ENCODE measurements at places on chromosomes 6 and 20.

DNA sequence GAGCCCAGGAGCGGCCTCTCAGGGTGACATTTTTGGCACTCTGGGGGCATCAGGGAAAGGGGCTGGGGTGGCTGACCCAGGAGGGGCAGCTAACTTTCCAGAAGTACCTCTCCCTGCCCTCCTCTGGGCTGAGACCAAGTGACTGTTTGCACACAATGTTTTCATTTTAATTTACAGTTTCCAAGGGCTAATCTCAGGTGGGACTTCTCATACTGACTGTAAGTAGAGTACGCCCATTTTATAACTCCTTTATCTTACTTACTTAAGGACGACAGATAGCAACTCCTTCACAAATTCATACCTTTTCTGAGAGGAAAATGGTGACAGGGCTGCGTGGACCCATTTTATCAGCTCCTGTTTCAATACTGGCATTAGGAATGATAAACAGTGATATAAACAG lies 172.9 kb upstream of the EXOC2 start:
- H3K36me3 ChIP-seq = no peaks in the 10 kb centered on the region
- H3K27ac ChIP-seq = no peak overlapping the region
- H3K4me3 ChIP-seq = no peak overlapping the region
- DNase-seq = no peak
- H3K27me3 ChIP-seq = peaks cover 65% of the 10 kb centered on the region

GRCh38 chr20:59120491-59120890 lies 43.1 kb upstream of the ZNF831 start:
- H3K36me3 ChIP-seq = peaks cover 27% of the 10 kb centered on the region
- H3K27me3 ChIP-seq = no peaks in the 10 kb centered on the region
- H3K4me1 ChIP-seq = peaks cover 60% of the 10 kb centered on the region

GRCh38 chr6:167796192-167796981 lies 30.3 kb upstream of the AFDN start:
- H3K4me3 ChIP-seq = no peak overlapping the region
- H3K4me1 ChIP-seq = no peaks in the 10 kb centered on the region
- H3K36me3 ChIP-seq = no peaks in the 10 kb centered on the region
- H3K27ac ChIP-seq = no peak overlapping the region

GRCh38 chr6:14459315-14459714 lies 341.7 kb downstream of the CD83 start:
- peaks cover 9% of the 10 kb centered on the region for H3K27me3 ChIP-seq
- no peaks in the 10 kb centered on the region for H3K36me3 ChIP-seq
- H3K4me3 ChIP-seq = no peak overlapping the region
- no peak overlapping the region for H3K27ac ChIP-seq
- peaks cover 9% of the 10 kb centered on the region for H3K4me1 ChIP-seq

DNA sequence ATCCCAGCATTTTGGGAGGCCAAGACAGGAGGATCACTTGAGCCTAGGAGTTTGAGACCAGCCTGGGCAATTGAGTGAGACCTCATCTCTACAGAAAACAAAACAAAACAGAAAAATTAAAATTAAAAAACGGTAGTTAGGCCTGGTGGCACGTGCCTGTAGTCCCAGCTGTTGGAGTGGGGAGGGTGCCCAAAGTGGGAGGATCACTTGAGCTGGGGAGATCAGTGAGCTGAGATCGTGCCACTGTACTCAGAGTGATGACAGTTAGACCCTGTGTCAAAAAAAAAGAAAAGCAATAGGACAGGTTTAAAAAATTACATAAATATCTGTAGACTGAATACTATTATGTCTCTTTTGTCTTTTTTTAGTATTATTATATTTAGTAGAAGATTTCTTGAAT lies 64.3 kb downstream of the ITCH start:
- no peak overlapping the region for H3K4me3 ChIP-seq
- H3K36me3 ChIP-seq = peaks cover 59% of the 10 kb centered on the region
- H3K27me3 ChIP-seq = no peaks in the 10 kb centered on the region
- no peak for DNase-seq
- H3K27ac ChIP-seq = peak overlapping the region; percentile 8

GRCh38 chr6:26031151-26031594 lies 56.1 kb upstream of the HFE start:
- H3K4me1 ChIP-seq = peaks cover 38% of the 10 kb centered on the region
- DNase-seq = no peak
- peak overlapping the region; percentile 93 for H3K4me3 ChIP-seq
- peak overlapping the region; percentile 95 for H3K27ac ChIP-seq
- no peaks in the 10 kb centered on the region for H3K27me3 ChIP-seq

DNA sequence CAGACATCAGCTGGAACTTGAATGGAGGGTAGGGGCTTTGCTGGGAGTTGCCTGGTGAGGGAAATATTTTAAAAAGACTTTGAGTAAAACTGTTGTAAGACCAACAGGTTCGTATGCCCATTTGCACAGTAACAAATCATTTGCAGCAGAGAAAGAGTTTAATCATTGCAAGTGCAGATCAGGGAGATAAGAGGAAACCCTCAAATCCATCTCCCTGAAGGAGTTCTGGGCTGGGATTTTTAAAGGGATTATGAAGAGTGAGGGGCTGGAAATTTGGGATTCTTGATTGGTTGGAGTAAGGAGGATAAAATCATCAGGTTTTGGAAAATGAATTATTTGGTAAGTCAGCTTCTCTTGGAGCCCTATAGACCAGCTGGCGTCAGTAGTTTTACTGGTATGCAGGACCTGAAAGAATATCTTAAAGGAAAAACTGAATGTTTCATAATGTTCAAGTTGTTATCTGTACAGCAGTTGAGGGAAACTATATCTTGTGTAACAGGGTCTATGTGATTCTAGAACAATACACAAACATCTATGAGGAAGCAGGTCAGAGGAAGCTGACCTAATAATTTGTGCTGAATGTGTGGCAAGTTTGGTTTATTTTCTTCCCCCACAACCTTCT lies 295.5 kb downstream of the PLCB1 start:
- H3K27ac ChIP-seq = peak overlapping the region; percentile 1
- H3K4me3 ChIP-seq = no peak overlapping the region
- peaks cover 27% of the 10 kb centered on the region for H3K4me1 ChIP-seq
- H3K36me3 ChIP-seq = no peaks in the 10 kb centered on the region

GRCh38 chr6:33278810-33279209 lies 1.9 kb downstream of the B3GALT4 start:
- peak overlapping the region; percentile 89 for H3K4me3 ChIP-seq
- H3K27me3 ChIP-seq = no peaks in the 10 kb centered on the region
- peaks cover 39% of the 10 kb centered on the region for H3K4me1 ChIP-seq
- peaks cover 61% of the 10 kb centered on the region for H3K36me3 ChIP-seq

- peaks cover 17% of the 10 kb centered on the region for H3K4me1 ChIP-seq
- peak; percentile 55 for DNase-seq
- peaks cover 29% of the 10 kb centered on the region for H3K36me3 ChIP-seq
- peak overlapping the region; percentile 95 for H3K27ac ChIP-seq
- peak overlapping the region; percentile 85 for H3K4me3 ChIP-seq
Measured at GRCh38 chr6:26576929-26577719, 19.6 kb upstream of the ABT1 start.

DNA sequence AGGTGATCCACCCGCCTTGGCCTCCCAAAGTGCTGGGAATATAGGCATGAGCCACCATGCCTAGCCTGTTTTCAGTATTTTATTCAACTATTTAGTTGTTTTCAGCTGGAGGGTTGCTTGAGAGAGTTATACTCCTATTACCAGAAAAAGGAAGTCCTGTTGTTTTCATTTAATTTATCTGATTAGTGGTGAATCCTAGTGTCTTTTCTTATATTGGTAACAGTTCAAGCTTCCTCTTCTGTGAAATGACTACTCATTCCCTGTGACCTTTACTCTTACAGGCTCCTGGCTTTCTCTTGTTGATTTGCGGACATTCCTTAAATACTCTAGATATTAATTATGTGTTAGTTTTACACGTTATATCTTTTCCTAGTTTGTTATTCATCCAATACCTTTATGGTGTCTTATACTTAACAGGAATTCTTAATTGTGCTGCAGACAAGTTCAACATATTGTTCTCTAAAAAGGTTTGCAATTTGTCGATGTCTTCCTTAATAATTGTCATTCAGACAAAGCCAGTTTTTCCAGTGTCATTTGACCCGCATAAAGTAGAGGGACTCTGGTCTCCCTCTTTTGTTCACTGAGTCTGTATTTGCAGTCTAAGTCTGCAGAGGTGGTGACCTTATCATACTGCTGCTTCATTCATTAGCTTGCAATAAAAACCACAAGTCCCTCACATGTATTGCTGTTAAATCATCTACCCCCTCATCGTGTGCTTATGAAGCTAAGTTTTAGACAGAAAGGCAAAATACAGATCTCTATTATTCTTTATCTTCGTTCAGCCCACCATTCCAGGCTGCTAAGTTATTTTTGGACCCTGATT lies 51.4 kb downstream of the ZBTB9 start:
- no peak for DNase-seq
- no peaks in the 10 kb centered on the region for H3K36me3 ChIP-seq
- H3K27me3 ChIP-seq = peaks cover 10% of the 10 kb centered on the region
- H3K4me3 ChIP-seq = no peak overlapping the region
- H3K27ac ChIP-seq = no peak overlapping the region

DNA sequence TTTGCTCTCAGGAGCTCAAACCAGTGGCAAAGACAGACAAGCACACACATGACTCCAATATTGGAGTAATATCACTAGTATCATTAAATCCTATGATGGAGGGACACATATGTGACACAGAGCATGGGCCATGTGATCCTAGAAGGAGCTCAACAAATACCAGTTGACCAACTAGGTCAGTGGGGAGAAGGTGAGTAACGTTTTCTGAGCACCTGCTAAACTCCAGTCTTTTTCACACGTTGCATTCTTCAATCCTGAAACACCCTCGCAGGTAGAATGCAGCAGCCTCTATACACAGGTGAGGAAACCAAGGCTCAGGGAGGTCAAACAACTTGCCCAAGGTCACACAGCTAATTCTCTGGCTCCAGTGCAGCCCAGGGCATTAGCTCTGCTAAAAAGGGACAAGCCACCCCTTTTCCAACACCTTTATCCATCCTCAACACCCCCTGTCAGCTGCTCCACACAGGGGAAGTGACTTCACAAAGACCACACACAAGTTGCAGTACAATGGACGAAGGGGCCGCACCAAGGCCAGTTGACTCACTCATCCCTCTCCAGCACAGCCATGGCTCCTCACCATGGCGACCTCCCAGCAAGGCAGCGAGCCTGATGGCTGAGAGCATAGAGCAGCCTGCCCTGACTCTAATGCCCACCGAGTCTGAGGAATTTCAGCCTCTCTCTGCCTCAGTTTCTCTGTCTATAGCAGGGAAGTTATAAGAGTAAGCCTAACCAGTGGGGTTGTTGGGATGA lies 4.4 kb downstream of the CAPN11 start:
- peak overlapping the region; percentile 2 for H3K27ac ChIP-seq
- no peak overlapping the region for H3K4me3 ChIP-seq
- no peaks in the 10 kb centered on the region for H3K4me1 ChIP-seq

- H3K4me3 ChIP-seq = no peak overlapping the region
- H3K27me3 ChIP-seq = no peaks in the 10 kb centered on the region
- no peak for DNase-seq
- H3K4me1 ChIP-seq = no peaks in the 10 kb centered on the region
Measured at GRCh38 chr6:101458826-101459225, 65.3 kb downstream of the GRIK2 start.

DNA sequence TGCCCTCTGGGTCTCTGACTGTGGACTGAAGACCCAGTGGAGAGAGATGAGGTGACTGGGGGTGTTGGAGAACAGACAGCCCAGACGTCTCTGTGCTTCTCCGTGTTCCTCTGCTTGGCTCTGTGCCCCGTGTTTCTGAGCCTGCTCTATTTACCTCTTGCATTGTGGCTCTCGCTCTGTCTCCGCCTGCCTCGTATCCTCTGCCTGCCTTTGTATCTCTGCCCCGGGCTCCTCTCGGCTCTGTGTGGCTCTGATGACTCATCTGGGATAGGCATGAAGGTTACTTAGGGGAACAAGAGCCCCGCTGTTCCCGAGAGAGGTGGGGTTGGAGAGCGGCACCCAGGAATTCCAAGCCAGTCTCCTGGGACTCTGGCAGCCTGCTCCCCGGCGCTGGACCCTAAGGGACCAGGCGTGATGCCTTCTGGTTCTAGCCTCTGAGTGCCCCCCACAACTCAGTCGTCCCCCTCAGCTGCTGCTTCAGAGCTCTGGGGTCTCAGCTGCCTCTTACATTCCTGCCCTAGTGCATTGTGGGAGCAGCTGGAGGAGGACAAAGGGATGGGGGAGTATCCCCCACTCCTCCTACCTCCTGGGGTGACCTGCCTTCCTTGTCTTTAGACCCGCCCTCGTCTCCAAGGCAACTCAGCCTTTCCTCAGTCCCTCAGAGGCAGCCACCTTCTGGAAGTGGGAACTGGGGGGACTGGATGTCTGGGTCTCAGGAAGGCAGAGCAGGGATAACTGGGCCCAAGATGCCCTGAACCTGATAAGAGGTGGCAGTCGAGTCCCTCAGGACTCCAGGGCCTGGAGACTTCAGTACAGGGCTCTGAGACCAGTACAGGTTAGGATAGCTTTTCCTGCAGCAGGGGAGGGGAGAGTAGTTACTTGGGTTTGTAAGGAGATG lies 1.9 kb downstream of the DDR1 start:
- peaks cover 19% of the 10 kb centered on the region for H3K4me1 ChIP-seq
- H3K27ac ChIP-seq = no peak overlapping the region
- H3K4me3 ChIP-seq = peak overlapping the region; percentile 71
- no peak for DNase-seq
- peaks cover 4% of the 10 kb centered on the region for H3K36me3 ChIP-seq

GRCh38 chr6:35161266-35161665 lies 20.1 kb upstream of the TCP11 start:
- H3K27me3 ChIP-seq = peaks cover 66% of the 10 kb centered on the region
- H3K4me1 ChIP-seq = no peaks in the 10 kb centered on the region
- H3K36me3 ChIP-seq = no peaks in the 10 kb centered on the region
- H3K27ac ChIP-seq = no peak overlapping the region
- no peak overlapping the region for H3K4me3 ChIP-seq

DNA sequence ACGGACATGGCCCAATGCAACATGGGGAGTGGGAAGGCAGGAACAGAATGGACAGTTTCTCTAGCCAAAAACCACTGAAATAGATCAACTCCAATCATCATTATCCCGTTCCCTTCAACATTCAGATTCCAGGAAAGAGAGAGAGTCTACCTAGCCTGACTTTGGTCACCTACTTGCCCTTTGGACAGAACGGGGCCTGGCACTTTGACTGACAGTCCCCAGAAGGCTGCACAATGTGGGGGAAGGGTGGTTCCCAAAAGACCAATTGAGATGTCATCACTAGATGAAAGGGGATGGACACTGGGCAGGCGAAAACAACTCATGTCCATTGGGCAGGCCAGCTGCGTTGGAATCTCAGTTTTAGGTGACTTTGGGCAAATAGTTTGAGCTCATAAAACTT lies 15.0 kb upstream of the KIF16B start:
- H3K4me3 ChIP-seq = no peak overlapping the region
- no peaks in the 10 kb centered on the region for H3K4me1 ChIP-seq

- H3K4me3 ChIP-seq = no peak overlapping the region
- peaks cover 5% of the 10 kb centered on the region for H3K27me3 ChIP-seq
- H3K36me3 ChIP-seq = no peaks in the 10 kb centered on the region
- no peak overlapping the region for H3K27ac ChIP-seq
- H3K4me1 ChIP-seq = no peaks in the 10 kb centered on the region
Measured at GRCh38 chr6:134106702-134107101, 54.3 kb upstream of the SLC2A12 start.

DNA sequence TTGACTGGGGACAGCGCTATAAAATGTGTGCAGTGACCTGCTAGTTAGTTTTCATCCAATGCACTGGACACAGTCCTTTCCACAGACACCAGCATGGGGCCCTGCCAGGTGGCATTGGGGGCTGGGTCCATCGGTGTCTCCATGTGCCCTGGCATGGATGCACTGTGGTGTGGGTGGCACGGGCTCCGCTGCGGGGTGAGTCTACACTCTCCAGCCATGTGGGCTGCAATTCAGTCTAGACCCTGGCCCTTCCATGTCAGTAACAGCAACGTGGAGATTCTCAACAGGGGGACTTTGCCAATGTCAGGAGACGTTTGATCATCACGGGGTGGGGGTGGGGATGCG lies 100.0 kb downstream of the RAMACL start:
- H3K36me3 ChIP-seq = peaks cover 3% of the 10 kb centered on the region
- no peaks in the 10 kb centered on the region for H3K27me3 ChIP-seq
- H3K27ac ChIP-seq = no peak overlapping the region
- peaks cover 30% of the 10 kb centered on the region for H3K4me1 ChIP-seq
- H3K4me3 ChIP-seq = no peak overlapping the region
